ENCODE measurements at places on chromosomes 16 and 17.

- DNase-seq = no peak
These were observed 68.5 kb upstream of the PLCG2 start for GRCh38 chr16:81710596-81710995.

DNA sequence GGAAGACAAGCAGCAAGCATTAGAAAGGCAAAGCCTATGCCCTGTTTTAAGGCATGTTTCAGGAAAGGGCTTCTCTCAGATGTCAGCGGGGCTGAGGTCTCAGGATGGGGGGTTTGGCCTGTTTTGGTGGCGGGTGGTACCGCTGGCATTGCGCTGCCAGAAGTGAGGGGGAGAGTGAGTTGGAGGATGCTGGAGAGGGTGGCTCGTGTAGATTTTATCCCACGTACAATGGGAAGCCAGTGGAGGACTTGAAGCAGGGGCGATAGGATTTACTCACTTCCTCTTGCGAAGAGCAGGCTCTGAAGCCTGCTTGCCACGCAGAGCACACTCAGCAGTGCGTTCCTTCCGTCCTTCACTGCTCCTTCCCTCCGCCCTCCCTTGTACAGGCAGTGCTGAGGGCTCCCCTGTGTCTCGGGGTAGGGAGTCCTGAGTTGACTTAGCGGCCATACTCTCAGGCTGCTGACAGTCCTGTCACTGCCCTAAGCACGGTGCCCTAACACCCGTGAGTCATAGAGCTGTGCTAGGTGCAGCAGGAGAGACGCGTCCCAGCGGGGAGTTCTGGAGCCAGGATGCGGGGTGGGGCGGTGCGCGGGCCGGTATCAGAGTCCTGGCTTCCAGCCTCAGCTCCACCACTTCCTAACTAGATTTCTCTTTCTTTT lies 113.1 kb downstream of the SNX29 start:
- DNase-seq = no peak

- no peak for DNase-seq
These were observed 32.5 kb upstream of the HS3ST2 start for GRCh38 chr16:22781480-22781879.

DNA sequence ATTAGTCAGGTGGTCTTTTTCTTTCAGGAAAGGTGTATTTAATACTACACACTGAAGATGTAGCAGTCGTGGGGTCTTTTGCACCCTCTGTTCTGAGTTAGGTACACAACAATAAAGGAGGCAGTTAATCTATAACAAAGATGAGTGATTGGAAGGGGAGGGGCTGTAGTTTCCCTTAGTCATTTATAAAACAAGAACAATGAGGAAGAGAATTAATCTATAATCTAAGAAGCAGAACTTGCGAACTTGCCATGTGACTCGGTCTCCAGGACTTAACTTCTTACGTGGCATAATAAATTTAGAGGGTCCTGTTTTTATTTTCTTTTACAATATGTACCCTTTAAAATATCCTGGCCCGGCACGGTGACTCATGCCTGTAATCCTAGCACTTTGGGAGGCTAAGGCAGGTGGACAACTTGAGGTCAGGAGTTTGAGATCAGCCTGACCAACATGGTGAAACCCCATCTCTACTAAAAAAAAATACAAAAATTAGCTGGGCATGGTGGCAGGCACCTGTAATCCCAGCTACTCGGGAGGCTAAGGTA lies 8.6 kb upstream of the APPBP2 start:
- DNase-seq = no peak

- no peak for DNase-seq
These were observed 6.1 kb upstream of the SPN start for GRCh38 chr16:29656688-29657523.

GRCh38 chr17:62689441-62690167 lies 62.1 kb downstream of the MRC2 start:
- DNase-seq = no peak

DNA sequence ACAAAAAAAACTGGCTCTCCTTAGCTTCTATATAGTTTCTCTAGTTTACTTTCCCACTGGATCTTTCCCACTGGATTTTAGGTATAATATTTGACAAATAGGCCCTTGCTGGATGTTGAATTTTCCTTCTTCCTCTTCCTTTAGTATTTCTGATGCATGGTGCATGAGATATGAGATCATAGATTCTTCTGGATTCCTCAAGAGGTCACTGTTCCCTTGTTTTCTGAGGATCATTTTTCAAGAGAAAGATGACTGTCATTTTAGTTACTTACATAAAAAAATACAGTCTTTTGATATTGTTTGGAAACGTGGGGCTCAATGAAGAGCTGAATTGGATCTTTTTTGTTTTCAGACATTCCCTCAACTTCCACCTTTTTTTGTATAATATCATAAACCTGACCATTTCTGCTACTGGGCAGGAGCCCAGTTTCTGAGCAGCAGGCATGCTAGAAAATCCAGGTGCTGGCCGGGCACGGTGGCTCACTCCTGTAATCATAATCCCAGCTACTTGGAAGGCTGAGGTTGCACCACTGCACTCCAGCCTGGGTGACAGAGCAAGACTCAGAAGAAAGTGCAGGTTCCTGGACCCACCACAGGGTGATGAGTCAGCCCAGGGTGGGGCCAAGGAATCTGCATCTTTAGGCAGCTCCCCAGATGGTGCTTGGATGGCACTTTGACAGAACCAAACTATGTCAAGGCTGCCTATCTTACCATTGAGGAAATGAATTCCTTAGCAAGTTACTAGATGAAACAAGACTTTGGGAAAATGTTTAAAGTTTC lies 70.3 kb downstream of the SDR42E1 start:
- no peak for DNase-seq

- DNase-seq = no peak
These were observed 141.3 kb downstream of the ABCC12 start for GRCh38 chr16:48014349-48015135.

- no peak for DNase-seq
These were observed at the start of gene HS3ST3A1 for GRCh38 chr17:13601776-13602551. Gene HS3ST3A1 (minus strand): TSS chr17:13601929. CDS start chr17:13601129, 800 bp downstream.

- no peak for DNase-seq
These were observed 2227.2 kb downstream of the TP53TG3F start for GRCh38 chr16:35686595-35686994.

DNA sequence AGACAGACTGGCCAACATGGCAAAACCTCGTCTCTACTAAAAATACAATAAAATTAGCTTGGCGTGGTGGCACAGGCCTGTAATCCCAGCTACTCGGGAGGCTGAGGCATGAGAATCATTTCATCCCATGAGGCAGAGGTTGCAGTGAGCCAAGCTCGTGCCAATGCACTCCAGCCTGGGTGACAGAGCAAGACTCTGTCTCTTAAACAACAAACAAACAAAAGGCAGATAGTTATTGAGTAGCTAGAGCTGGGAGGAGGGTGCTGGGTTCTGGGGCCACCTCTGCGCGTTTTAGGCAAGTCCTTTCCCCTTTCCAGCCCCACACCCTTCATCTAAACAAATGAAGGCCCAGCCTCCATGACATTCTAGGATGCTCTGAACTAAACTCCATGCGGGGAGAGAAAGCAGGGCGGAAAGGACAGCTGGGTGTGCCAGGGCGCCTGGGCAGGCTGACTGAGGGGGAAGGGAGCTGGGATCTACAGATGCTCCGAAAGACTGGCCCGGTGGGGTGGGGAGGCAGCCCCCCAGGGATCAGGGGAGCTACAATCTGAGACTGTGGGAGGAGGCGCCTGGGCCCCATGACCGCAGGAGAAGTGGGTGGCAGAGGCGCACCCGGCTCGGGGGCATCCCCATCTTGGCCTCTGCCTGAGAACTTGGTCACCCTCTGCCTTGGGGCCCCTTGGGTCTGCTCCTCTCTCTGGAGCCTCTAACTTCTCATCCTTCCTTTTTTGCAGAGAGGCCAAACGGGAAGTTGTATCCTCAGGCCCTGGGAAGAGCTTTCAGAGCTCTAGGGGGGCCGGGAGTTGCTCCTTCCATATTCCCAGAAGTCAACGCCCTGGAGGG lies 910 bp downstream of the ITGAL start:
- DNase-seq = no peak

- DNase-seq = peak; percentile 54
These were observed 127.7 kb downstream of the XYLT1 start for GRCh38 chr16:17343028-17343427.

DNA sequence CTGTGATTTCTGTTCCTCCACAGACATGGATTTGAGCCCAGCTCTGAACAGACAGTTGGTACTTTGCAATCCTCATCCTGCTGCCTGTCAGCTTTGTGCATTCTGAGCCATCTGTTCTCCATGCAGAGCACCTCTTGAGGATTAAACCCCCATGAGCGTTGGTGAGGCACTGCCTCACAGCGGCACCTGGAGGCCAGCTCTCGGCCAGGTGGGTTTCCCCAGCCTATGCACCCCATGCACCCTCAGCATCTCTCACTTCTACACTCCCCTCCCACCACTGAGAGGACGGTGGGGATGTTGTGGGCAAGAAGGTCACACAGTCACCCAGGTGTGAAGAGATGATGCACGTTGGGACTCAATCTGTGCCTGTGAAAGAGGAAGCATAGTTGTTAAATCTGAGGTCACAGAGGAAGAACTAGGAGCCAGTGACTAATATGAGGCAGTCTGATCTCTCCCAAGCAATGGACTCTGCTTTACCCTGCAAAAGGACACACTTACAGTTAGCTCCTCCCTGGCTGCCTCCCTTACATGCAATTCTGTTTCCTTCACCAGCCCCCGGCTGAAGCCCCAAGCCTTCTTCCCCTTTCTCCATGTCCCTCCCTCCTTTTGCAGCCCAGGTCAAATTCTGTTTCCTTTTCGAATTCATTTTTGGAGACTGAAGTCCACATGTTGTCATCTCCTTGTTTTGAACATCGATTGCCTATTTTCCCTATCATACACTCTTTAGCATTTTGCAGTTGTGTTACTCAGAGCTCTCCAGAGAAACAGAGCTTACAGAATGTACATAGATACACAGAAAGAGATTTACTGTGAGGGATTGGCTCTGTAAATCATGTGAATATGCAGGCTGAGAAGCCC lies 58.5 kb downstream of the HS3ST3B1 start:
- no peak for DNase-seq

- peak; percentile 100 for DNase-seq
These were observed at the start of gene WDR59 for GRCh38 chr16:74984529-74985296. Gene WDR59 (minus strand): TSS chr16:74985123. CDS start chr16:74985017, 106 bp downstream.

DNA sequence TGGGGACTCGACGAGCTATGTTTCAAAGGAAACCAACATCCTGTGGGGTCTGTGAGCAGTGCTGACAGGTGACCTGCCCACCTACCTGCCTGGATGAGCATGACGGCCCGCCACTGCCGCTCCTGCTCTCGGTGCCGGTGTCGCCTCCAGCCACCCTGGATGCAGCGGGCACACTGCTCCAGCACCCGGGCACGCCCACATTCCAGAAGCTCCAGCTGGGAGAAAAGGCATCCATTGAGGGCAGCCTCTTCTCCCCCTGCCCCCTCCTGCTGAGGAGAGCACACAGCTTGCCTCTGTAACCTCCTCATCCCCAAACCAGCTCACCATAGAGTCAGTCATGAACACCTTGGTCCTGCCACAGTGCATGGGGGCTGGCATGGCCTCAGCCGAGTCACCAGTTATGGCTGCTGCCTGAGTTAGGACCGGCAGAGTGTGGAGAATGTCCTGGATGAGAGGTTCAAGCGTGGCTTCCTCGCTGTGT lies 14.3 kb downstream of the ZNHIT3 start:
- no peak for DNase-seq

- DNase-seq = no peak
These were observed 48.9 kb downstream of the RABEP1 start for GRCh38 chr17:5330981-5331380.

DNA sequence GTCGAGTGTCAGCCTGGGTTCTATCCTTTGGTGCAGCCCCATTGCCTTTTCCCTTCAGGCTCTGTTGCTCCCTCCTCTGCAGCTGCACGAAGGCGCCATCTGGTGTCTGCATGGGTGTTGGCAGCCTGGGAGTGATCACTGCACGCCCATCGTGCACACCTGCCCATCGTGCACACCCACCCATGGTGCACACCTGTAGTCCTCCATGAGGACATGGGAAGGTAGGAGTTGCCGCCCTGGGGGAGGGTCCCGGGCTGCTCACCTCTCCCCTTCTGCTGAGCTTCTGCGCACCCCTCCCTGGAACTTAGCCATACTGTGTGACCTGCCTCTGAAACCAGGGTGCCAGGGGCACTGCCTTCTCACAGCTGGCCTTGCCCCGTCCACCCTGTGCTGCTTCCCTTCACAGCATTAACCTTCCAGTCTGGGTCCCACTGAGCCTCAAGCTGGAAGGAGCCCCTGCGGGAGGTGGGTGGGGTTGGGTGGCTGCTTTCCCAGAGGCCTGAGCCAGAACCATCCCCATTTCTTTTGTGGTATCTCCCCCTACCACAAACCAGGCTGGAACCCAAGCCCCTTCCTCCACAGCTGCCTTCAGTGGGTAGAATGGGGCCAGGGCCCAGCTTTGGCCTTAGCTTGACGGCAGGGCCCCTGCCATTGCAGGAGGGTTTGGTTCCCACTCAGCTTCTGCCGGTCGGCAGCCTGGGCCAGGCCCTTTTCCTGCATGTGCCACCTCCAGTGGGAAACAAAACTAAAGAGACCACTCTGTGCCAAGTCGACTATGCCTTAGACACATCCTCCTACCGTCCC lies 2.9 kb downstream of the CTRL start:
- DNase-seq = peak; percentile 87

GRCh38 chr17:80663781-80664206 lies 119.2 kb downstream of the RPTOR start:
- no peak for DNase-seq

GRCh38 chr17:4980644-4981216 lies 6.7 kb downstream of the CAMTA2 start:
- peak; percentile 52 for DNase-seq

- DNase-seq = no peak
These were observed 132.4 kb downstream of the ABCA8 start for GRCh38 chr17:68822719-68823289.

GRCh38 chr16:21116148-21116693 lies 34.4 kb downstream of the DNAH3 start:
- DNase-seq = peak; percentile 45

DNA sequence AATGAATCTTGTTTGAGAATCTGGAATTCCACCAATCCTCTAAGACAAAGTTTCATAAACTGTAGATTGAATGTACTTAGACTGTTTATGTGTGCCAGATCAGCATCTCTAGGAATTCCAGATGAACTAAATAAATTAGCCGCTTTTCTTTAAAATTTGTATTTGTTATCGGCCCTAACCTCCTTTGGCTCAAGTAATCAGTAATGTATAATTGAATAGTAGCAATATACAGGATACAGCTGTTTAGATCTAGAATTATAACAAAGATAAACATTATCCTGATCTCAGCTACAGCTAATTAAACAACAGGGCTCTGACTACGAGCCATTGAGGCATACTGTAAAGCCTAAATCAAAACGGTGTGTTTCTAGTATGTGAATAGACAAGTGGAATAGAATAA lies 120.3 kb downstream of the CYB561 start:
- DNase-seq = no peak

- DNase-seq = no peak
These were observed 39.7 kb downstream of the TBCD start for GRCh38 chr17:82791532-82791931.

Measured in RPMI8226 (cell line).